Activated T-helper 1 cell treated with anti-CD3 and anti-CD28 coated beads, Interleukin-2, amount 50 U/mL, for 16 hours (primary cell): ENCODE measurements at places on chromosomes 3 and 15.

DNA sequence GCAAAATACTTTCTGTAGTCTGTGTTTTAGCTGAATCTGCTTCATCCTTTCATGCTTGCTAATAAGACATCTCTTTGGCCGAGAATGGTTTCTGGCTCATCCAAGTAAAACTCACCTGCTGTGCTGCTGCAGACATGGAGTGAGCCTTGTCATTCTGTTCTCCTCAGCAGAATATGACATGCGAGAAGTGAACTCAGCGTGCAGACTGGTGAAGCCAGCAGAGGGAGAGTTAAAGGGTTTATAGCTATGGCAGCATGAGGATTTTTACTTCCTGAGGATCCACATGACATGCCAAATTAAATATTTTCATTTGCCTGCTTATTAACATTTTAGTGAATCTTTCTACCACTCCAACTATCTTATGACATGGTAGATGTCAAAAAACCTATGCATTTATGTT, 658.4 kb upstream of the NECTIN3 start:
- DNase-seq = no peak

DNA sequence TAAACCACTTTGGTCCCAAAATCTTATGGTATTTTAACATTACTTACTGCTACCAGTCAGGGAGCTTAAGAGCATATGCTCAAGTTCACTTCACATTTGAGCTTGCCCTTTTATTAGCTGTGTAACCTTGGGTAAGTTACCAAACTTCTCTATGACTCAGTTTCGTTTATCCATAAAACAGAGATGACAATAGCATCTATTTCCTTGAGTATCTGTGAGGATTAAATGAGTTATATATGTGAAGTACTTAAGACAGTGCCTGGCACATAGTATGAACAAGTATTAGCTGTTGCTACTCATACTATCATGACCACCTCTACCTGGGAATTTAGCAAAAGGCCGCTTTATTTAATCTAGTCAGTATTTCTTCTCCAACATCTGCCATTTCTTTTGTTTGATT, 5.9 kb downstream of the ATOSA start:
- no peak for DNase-seq

DNA sequence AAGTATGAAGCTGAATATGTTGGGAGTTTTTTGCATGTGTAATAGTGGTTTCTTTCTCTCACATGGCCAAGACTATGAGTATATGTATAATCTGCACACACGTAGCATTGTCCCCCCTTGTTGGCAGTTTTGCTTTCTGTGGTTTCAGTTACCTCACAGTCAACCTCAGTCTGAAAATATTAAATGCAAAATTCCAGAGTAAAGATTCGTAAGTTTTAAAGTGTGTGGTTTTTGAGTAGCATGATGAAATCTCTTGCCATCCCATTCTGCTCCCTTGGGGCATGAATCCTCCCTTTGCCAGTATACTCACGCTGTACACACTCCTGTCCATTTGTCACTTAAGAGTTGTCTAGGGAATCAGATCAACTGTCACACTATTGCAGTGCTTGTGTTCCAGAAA, 742.0 kb upstream of the CCDC54 start:
- no peak for DNase-seq

DNA sequence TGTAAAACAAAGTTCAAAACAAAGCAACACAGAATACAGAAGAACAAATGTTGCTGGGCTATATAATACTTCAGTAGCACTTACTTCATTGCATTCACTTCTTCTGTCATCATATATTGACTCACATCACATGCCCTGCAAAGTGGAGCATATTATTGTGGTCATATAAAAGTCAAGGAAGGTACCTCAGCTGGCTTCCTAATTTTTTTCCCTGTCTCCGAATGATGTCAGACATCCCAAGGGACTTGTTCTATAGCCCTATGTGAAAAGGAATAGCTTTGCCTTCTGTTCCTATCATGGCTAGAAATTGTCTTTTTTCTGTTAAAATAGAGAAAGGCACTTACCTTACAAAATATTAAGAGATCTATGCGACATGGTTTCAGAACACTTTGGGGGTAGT, 109.4 kb downstream of the LRTM1 start:
- DNase-seq = no peak

- DNase-seq = peak; percentile 60
Measured at GRCh38 chr15:76150971-76151598, 91.3 kb downstream of the TMEM266 start.

DNA sequence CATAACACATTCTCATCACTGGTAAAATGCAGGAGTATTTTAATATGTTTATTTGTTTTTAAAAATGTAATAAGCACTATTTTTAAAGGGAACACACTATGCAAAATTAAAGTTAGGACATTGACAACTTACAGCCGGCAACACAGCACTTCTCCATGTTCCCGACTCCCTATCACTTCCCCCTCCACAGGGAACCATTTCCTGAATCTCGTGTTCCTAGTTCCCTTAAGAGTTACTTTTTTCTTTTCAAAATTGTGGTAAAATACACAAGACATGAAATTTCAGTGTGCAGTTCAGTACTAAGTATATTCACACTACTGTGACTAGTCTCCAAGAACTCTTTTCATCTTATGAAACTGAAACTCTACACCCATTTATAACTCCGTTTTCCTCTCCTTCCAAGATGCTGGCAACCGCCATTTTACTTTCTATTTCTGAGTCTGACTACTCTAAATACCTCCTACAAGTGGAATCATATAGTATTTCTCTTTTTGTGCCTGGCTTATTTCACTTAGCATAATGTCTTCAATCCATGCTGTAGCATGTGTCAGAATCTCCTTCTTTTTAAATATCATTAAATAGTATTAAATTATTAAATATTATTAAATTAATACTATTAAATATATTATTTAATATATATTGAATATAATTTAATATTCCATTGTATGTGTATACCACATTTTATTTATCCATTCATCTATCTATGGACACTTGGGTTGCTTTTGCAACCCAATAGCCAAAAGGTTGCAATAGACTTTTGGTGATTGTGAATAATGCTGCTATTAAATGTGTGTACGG, 25.9 kb upstream of the UBE2Q2 start:
- DNase-seq = no peak

DNA sequence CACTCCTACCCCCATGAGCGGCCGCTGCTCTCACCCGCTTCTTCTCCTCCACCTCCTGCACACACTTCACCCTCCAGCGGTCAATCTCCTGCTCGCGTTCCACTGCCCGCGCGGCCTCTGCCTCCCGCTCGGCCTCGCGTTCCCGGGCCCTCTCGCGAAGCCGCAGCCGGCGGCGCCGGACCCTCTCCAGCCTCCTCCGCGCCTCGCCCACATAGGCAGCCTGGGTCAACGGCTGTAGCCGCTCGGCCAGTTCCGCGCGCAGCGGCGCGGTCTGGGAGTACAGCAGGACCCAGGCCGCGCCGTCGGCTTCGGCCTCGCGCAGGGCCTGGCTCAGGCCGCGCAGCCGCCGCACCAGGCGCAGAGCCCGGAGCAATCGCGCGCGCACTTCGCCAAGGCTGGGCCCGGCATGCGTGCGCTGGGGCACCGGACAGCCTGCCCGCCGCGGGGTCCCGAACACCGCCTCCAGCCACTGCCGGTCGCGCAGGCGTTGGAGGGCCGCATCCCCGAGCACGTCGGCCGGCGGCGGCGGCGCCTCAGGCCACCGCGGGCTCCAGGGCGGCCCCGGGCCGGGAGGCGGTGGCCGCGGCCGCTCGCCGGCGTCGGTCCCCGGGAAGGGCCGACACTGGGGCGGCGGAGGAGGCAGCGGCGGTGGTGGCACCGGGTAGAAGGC, 595 bp downstream of the PDCD7 start:
- DNase-seq = no peak

DNA sequence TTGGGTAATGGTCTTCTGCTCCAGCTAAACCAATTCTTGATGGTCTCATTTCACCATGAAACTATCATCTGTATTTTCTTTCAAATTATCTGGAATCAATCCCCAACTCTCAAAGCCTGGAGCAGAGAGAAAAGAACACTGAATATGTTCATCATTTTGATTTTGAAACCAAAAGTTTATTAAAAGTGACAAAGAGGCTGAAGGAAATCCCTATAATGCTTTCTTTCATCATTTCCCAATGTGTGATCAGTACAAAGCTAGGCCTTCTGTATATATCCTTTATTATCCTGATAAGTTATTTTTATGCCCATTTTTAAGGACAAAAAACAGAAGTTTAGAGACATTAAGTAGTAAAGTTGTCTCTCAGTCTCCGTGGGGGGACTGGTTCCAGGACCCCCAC, 50.1 kb upstream of the MBNL1 start:
- no peak for DNase-seq

- DNase-seq = no peak
Measured at GRCh38 chr3:71104976-71105375, 478.6 kb downstream of the FOXP1 start.

- no peak for DNase-seq
Measured at GRCh38 chr3:13348661-13349396, 71.3 kb downstream of the NUP210 start.

GRCh38 chr3:58084788-58085543, 76.7 kb downstream of the FLNB start:
- DNase-seq = no peak

DNA sequence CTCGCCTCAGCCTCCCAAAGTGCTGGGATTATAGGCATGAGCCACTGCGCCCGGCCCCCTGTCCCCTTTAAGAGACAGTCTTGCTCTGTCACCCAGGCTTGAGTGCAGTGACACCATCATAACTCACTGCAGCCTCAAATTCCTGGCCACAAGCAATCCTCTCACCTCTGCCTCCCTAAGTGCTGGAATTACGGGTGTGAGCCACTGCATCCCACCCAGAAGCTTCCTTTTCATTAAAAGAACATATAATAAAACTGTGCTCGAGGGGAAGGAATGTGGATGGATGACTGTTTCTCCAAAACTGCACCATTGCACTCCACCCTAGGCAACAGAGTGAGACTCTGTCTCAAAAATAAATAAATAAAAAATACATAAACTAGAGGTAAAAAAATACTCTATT, 70.1 kb downstream of the NCEH1 start:
- no peak for DNase-seq

DNA sequence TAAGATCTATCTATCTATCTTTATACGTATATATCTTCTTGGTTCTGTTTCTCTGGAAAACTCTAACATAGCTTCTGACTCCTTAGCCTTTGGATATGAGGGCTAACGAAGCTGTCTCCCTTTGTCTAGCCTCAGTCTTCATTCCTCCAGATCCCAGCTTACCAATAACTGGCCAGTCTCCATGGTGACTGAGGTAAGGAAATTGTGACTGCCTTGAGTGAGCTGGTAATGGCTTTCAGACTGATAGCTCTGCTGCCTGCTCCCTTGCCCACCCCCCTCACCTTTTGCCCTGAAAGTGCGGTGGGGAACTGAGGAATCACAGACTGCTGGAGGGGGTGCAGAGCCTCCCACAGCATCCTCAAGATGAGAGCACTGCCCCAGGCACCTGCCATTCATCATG, 65.8 kb upstream of the ABHD17C start:
- DNase-seq = no peak

GRCh38 chr3:36635731-36636130, 128.6 kb downstream of the DCLK3 start:
- no peak for DNase-seq

DNA sequence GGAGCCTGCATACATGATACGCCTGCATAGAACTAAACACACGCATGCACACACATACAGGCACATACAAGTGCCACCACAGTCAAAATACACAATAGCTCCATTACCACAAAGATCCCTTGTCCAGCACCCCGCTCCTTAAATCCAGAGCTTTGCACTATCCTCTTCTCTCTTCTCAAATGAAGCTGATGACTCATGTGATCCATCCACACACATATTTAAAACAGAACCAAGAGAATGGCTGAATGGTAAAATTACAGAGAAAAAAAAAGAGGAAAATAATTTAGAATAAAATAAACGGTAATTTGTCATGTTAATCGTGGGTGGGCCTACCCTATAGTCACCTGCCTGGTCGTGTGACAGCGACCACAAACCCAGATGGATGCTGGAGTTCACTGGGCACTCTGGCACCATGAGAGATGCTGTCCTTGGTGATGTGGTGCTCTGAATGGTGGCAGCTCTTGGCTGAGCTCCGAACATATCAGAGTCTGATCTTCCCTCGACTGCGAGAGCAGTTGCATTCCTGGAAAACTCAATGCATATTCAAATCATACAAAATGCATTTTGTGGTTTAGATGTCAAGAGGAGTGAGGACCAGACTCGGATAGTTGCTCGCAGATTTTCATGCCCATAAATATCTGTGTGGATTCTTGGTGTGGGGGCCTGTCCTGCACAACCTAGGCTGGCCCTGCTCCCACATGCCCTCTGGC, 8.9 kb downstream of the IQSEC1 start:
- no peak for DNase-seq

DNA sequence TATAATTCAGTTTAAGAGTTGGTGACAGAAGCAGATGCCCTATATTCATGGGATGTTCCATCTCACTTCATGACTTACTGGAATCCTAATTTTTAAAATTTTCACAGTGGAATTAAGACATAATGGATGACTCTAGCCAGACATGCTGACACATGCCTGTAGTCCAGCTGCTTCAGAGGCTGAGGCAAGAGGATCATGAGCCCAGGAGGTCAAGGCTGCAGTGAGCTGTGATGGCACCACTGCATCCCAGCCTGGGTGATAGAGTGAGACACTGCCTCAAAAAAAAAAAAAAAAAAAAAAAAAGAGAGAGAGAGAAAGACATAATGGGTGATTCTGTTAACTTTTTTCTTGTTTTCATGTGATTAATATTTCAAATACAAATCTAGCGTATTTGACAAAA, 123.6 kb downstream of the KLHL25 start:
- no peak for DNase-seq

DNA sequence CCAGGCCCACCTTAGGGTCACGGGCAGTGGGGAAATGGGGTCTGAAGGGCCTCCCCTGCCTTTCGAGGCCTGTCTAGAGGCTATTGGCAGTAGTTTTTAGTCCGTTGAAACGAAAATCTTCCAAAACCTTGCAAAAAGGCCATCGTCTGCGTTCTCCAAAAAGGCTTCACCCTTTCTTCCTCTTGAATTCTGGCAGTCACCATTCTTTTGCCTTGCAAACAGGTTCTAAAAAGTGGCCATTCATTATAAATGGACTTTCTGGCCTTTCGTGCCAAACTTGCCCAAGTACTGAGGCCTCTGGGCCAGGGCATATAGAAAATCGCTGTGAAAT, 367 bp upstream of the TARS3 start:
- no peak for DNase-seq

GRCh38 chr3:45666757-45667431, 22.3 kb upstream of the SACM1L start:
- no peak for DNase-seq

GRCh38 chr3:146972726-146973125, 367.6 kb upstream of the PLSCR5 start:
- no peak for DNase-seq

GRCh38 chr3:9951598-9951961, 628 bp downstream of the PRRT3 start:
- DNase-seq = no peak

DNA sequence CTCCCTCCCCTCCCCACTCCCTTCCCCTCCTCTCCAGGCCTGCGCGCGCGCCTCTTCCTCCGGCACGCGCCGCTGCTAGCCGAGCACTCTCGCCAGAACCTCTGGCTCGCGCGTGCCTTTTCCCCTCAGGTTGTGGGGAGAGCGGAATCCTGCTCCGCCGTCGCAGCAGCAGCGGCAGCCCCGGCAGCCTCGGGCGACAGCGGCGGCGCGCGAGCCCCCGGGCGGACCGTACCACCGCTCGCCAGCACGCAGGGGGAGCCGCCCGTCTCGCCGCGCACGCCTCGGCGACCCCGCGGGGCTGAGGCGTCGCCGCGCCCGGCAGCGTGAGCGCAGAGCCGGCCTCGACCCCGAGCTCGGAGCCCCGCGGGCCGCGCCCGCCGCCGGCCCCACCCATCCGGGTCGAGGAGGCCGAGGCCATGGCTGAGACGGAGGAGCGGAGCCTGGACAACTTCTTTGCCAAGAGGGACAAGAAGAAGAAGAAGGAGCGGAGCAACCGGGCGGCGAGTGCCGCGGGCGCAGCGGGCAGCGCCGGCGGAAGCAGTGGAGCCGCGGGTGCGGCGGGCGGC, at the start of gene CDV3:
Gene CDV3, plus strand, starts transcription at position 58 of the 566 bp plus-strand sequence. Its CDS starts 359 bp downstream, at position 417.
- no peak for DNase-seq
